ENCODE measurements at places on chromosomes 5 and 9. TPM values are rescaled to one million over a fixed set of nuclear protein-coding genes. Genes with fewer than 3 reads are reported as not detected.
A peak's percentile ranks its signal among the peaks of the same experiment; 100 is the strongest.

C9orf85 gene
- total RNA-seq, result 9.4 TPM

AFAP1L1 gene
- total RNA-seq, result 46.9 TPM

HCN1 gene
- total RNA-seq, result not detected

HRCT1 gene
- total RNA-seq, result 8.1 TPM

DNA sequence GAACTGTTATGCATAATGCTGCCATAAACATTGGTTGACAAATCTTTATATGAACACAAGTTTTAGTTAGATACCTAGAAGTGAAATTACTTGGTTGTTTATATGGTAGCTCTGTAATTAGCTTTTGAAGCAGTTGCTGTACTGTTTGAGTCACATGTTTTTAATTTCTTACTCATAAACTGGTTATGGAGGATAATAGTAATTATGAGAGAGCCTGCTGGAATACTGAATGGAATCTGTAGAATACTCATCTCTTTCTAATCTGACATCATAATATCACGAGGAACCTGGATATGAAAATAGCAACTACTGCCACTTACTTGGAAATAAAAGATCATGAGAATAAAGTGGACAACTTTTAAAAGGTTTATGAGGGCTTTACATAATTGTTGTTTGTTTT lies 509.2 kb downstream of the CETN3 start:
- no peak for DNase-seq

- DNase-seq, result no peak
Observed at GRCh38 chr5:5480481-5481111, 58.1 kb downstream of the ICE1 start.

GRCh38 chr5:111741278-111741677 lies 15.7 kb downstream of the NREP start:
- no peak for DNase-seq

DNA sequence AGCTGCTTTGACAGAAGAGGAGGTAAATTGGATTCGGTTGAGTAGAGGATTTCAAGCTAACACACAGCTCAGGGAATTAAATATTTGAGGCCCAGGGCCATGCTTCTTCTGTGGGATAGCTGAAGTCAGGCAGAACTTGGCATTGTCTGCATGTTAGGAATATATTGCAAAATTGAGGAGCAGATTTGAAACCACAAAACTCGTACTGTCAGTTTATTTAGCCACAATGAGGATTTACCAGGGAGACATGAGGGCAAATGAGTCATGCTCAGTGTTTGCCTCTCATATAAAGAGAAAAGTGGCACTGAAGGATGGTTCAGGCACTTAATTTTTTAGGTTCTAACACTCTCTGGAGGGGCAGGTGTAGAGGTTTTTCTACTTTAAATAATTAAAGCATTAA lies 83.0 kb upstream of the PRLR start:
- no peak for DNase-seq

DNA sequence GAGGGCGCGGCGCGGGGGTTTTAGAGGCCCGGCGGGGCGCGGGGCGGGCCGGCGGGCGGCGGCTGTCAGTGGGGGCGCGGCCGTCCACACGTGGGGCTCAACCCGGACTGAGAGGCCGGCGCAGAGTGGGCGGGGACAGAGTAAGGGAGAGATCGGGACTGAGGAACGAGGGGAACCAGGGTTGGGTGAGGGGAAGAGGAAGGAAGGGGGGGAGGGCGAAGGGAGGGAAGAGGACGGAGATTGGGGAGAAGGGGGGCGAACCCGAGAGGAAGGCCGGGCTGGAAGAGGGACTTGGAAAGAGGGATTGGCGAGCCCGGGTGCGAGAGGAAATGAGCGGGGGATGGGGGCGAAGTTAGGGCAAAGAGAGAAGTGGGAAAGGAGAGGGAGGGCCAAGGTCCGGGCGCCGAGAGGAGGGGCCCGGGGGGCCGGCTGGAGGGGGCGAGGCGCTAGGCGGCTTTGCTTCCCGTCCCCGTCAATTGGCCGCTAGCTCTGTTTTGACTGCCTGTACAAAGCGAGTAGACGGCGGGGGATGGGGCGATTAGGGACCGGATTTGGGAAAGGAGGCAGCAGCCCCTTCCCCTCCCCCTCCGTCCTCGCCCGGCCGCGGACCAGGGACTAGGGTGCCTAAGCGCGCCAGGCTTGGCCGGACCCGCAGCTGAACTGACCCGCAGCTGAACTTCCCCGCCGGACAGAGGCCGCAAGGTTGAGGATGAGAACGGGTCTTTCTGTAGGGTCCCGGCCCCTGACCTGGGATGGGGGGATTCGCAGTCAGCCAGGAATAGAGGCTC lies 399 bp upstream of the FBN2 start:
- peak; percentile 89 for DNase-seq

DNA sequence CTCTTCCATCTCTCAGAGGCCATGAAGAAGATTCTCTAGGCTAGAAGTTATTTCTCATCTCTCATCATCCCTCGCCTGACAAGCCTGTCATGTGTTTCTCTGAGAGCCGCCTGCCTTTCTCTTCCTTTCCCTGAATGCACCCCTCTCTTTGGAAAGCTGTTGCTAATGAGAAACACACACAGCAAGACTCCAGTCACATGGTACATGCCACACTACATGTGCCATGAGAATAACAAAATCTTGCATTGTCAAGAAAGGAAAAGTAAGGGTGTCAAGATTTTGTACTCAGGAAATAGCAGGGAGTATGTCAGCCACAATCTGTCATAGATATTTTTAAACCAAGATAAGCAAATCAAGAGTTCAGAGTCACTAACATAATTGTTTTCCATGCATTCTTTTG lies 8.9 kb downstream of the AGXT2 start:
- DNase-seq, result no peak

GRCh38 chr5:102583276-102584124 lies 84.7 kb upstream of the SLCO6A1 start:
- no peak for DNase-seq

DNA sequence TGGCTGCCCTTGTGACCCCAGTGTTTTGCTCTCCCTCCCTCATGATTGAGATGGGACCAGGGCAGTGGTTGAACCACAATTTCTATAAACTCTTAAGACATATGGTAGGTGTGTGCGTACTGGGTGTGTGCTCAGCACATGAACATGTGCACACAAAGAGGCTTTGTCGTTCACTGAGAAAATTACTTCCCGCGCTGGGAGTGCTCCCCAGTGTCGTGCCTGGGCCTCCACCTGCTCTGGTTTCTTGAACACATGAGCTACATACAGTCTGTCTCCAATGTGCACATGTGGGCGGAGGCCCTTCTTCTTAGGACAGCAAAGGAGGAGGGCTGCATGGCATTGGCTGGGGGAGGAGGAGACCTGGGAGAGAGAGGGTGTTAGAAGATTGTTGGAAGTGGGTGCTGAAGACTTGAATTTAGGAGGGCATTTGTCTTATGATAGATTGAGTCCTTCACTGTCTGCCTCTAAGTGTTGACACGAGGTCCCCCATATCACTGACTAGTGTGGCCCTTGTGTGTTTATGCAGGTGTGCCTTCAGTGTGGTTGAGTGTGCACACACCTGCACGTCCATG lies 170.0 kb downstream of the CACNA1B start:
- DNase-seq, result no peak

DNA sequence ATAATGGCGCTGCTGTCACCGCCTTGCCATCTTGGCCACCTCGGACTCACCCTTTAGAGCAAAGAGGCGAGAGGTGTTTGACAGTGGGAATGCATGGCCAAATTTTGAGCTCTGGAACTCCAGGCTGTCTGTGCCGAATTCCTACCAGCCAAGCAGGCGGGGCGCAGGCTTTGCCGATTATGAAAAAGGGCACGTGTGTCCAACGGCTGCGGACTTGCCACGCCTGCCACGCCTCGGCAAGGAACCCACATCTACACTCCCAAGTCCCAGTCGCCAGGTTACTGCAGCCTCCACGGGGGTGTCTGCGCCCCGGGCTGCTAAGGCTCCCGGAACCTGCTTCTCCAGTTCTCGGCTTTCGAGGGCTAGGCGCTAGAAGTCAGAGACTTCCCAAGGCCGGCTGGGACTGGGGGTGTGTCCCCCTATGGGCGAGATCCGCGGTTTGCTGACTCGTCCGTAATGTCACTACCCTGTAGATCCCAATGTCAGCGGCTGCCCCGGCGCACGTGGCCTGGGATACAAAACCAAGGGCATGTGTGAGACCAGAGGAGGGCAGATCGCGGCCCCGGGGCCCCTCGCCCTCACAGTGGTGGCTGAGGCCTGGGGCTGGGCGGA lies 2.8 kb downstream of the NPR3 start:
- DNase-seq, result no peak

DNA sequence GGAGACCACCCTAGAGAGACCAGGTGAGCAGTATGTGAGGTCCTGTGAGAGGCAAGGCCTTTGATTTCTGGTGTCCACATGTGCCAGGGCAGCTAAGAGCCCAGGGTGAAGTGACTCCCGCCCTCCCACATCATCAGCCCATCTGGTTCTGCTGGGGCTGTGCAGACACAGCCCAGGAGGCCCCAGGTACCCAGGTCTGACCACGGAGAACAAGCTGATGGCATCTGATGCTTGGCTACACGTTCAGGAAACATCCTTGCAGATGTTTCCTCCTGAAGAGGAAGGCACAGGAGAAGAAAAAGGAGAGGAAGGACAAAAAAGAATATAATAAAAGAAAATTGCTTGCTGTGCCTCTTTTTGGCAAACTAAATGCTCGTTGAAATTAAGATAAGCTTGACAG lies 225.8 kb downstream of the PAX5 start:
- no peak for DNase-seq

- no peak for DNase-seq
Observed at GRCh38 chr9:22416692-22417060, 29.9 kb upstream of the DMRTA1 start.

- peak; percentile 39 for DNase-seq
Observed at GRCh38 chr9:126704157-126704891, 90.6 kb downstream of the LMX1B start.

Measured in Right ventricle myocardium inferior (tissue), 1 donor.